Neural crest cell (in vitro differentiated cells): ENCODE measurements at places on chromosomes 2 and 18. TPM values are rescaled to one million over a fixed set of nuclear protein-coding genes. Genes with fewer than 3 reads are reported as not detected.

DNA sequence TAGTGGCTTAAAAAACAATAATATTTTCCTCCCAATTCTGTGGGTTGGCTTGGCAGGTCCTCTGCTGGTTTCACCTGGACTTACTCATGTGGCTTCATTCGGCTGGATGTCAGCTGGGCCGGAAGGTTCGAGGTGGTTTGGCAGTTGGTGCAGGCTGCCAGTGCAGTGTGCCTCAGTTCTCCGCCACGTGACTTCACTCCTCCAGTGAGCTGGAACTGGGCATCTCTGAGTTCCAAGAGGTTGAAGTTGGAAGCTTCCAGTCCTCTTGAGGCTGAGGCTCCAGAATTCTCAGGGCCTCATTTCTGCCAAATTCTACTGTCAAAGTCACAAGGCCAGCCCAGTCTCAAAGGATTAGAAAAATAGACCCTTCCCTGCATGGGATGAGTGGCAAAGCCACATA is 83.4 kb upstream of the B3GNT7 start:
- no peak overlapping the region for H3K27ac ChIP-seq
- peaks cover 11% of the 10 kb centered on the region for H3K36me3 ChIP-seq
- no peak overlapping the region for H3K4me3 ChIP-seq
- DNase-seq: no peak

The RNU2-63P gene
- 24.6 and 25.1 TPM in 2 replicates for total RNA-seq

The PSMD14 gene
- total RNA-seq: 82.0 and 82.4 TPM in 2 replicates

- H3K27ac ChIP-seq: peak overlapping the region; percentile 37
- no peak for DNase-seq
- H3K36me3 ChIP-seq: no peaks in the 10 kb centered on the region
- peak overlapping the region; percentile 91 for H3K4me3 ChIP-seq
Measured at GRCh38 chr2:216694826-216695217, 527 bp downstream of the IGFBP5 start.

The ZC3H8 gene
- 18.3 and 19.4 TPM in 2 replicates for total RNA-seq

The LRATD1 gene
- 3.0 and 3.6 TPM in 2 replicates for total RNA-seq

GRCh38 chr2:232085826-232086425 is 124.4 kb downstream of the DIS3L2 start:
- peaks cover 6% of the 10 kb centered on the region for H3K4me1 ChIP-seq
- peaks cover 13% of the 10 kb centered on the region for H3K36me3 ChIP-seq
- no peak overlapping the region for H3K27ac ChIP-seq
- H3K27me3 ChIP-seq: no peaks in the 10 kb centered on the region

The MC2R gene
- total RNA-seq: not detected in 2 replicates

- H3K4me3 ChIP-seq: peak overlapping the region; percentile 21
- H3K36me3 ChIP-seq: no peaks in the 10 kb centered on the region
- H3K27ac ChIP-seq: no peak overlapping the region
- peak; percentile 98 for DNase-seq
- no peaks in the 10 kb centered on the region for H3K27me3 ChIP-seq
Measured at GRCh38 chr2:96960153-96960961, 26.0 kb downstream of the FAM178B start.

GRCh38 chr18:55374741-55375140 is 213.3 kb downstream of the TCF4 start:
- no peaks in the 10 kb centered on the region for H3K4me1 ChIP-seq
- H3K4me3 ChIP-seq: no peak overlapping the region
- H3K27me3 ChIP-seq: no peaks in the 10 kb centered on the region
- H3K36me3 ChIP-seq: peaks cover 12% of the 10 kb centered on the region

The TEX44 gene
- total RNA-seq: not detected in 2 replicates

The POTEE gene
- total RNA-seq: 1.0 and 1.1 TPM in 2 replicates

DNA sequence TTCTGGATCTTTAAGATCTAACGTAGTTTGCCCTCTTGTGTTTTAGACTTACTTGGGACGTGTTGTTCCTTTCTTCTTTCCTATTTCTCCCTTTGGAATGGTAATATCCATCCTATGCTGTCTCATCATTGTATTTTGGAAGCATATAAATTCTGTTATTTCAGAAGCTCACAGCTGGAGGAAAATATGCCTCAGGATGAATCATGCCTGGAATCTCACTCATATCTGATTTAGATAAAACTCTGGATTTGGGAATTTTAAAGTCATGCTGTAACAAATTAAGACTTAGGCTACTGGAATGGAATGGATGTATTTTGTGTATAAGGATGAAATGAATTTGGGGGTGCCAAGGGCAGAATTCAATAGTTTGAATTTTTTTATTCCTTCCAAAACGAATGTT is 245.2 kb upstream of the GULP1 start:
- H3K4me3 ChIP-seq: no peak overlapping the region
- H3K4me1 ChIP-seq: no peaks in the 10 kb centered on the region
- H3K27me3 ChIP-seq: no peaks in the 10 kb centered on the region
- no peaks in the 10 kb centered on the region for H3K36me3 ChIP-seq
- DNase-seq: no peak

The GNAL gene
- 20.4 and 20.5 TPM in 2 replicates for total RNA-seq

- no peak overlapping the region for H3K27ac ChIP-seq
- no peak overlapping the region for H3K4me3 ChIP-seq
- H3K4me1 ChIP-seq: no peaks in the 10 kb centered on the region
- H3K36me3 ChIP-seq: no peaks in the 10 kb centered on the region
- no peak for DNase-seq
Measured at GRCh38 chr2:101644842-101645383, 52.6 kb upstream of the MAP4K4 start.

GRCh38 chr2:191258996-191259395 is 13.8 kb downstream of the MYO1B start:
- H3K36me3 ChIP-seq: peaks cover 3% of the 10 kb centered on the region
- peaks cover 43% of the 10 kb centered on the region for H3K4me1 ChIP-seq
- H3K27me3 ChIP-seq: no peaks in the 10 kb centered on the region
- no peak for DNase-seq
- no peak overlapping the region for H3K4me3 ChIP-seq

DNA sequence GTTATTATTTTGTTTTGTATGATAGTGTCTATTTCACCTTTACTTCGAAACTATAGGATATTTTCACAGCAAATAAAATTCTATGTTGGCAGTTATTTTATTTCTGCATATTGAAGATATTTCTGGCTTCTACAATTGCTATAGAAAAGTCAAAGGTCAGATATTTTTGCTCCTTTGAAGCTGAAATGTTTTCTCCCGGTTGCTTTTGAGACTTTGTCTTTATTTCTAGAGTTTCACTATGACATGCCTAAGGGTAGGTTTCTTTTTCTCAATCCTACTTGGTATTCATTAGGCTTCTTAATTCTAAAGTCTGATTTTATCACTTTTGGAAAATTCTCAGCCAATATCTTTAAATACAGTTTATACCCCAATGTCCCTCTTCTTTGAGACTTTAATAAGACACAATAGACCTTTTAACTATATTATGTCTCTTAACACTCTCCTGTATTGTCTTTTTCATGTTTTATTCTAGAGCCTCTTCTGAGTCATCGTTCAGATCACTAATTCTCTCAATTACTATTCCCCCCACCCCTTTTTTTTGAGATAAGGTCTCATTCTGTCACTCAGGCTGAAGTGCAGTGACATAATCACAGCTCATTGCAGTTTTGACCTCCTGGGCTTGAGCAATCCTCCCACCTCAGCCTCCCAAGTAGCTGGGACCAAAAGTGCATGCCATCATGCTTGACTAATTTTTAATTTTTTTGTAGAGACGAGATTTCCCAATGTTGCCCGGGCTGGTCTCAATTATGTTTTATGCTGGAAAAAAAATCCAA is 50.5 kb downstream of the USP37 start:
- H3K36me3 ChIP-seq: peaks cover 50% of the 10 kb centered on the region
- no peaks in the 10 kb centered on the region for H3K4me1 ChIP-seq
- no peaks in the 10 kb centered on the region for H3K27me3 ChIP-seq
- no peak overlapping the region for H3K4me3 ChIP-seq
- DNase-seq: no peak

DNA sequence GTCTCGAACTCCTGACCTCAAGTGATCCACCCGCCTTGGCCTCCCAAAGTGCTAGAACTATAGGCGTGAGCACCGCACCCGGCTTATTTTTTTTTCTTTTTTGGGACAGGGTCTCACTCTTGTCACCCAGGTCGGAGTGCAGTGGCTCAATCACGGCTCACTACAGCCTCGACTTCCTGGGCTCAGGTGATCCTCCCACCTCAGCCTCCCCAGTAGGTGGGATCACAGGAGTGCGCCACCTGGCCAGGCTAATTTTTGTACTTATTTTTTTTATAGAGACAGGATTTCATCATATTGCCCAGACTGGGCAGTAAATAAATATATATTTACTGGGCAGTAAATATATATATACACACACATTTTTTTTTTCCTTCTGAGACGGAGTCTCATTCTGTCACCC is 2.6 kb downstream of the ATP5F1A start:
- no peaks in the 10 kb centered on the region for H3K27me3 ChIP-seq
- no peak overlapping the region for H3K4me3 ChIP-seq
- H3K27ac ChIP-seq: no peak overlapping the region
- peaks cover 18% of the 10 kb centered on the region for H3K4me1 ChIP-seq

DNA sequence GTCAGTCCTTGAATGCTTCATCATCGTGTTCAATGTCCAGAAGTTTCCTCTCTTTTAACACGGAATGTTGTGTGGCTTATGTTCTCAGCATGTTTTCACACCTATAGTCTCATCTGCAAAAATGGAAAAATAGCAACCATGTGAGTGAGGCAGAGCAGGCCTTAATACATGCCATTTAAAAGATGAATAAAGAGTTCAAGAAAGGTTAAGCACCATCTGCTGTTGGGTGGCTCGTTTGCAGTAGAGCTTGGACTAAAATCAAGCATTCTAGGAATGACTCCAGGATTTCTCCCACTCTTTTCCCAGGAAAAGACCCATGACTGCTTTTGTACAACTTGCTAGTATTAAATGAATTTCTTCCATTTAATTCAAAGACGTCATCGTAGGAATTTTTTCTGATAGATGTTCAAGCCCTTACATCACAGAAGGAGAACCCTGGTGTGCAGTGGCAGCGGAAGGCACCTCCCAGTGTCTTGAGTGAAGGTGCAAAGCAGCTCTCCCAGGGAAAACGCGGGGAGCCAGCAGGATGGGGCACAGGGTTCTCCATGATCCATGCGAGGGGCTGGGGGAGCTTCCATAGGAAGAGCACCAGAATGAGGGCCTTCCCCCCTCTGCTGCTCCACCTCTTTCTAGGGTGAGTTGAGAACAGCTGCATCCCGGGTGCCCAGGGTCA is 9.6 kb downstream of the DCDC2C start:
- no peaks in the 10 kb centered on the region for H3K4me1 ChIP-seq
- DNase-seq: no peak
- no peak overlapping the region for H3K4me3 ChIP-seq
- no peaks in the 10 kb centered on the region for H3K36me3 ChIP-seq
- H3K27ac ChIP-seq: no peak overlapping the region

GRCh38 chr2:229282758-229283546 is 11.9 kb upstream of the PID1 start:
- H3K4me1 ChIP-seq: no peaks in the 10 kb centered on the region
- peaks cover 8% of the 10 kb centered on the region for H3K27me3 ChIP-seq
- no peak overlapping the region for H3K4me3 ChIP-seq
- no peak for DNase-seq
- H3K27ac ChIP-seq: no peak overlapping the region

DNA sequence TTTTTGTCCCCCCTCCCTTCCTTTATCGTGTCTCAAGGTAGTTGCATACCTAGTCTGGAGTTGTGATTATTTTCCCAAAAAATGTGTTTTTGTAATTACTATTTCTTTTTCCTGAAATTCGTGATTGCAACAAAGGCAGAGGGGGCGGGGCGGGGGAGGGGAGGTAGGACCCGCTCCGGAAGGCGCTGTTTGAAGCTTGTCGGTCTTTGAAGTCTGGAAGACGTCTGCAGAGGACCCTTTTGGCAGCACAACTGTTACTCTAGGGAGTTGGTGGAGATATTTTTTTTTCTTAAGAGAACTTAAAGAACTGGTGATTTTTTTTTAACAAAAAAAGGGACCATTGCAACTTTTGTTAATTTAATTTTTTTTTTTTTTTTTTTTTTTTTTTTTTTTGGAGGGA is 2.1 kb downstream of the SOX11 start:
- H3K36me3 ChIP-seq: peaks cover 38% of the 10 kb centered on the region
- H3K27me3 ChIP-seq: peaks cover 28% of the 10 kb centered on the region
- H3K27ac ChIP-seq: peak overlapping the region; percentile 95
- H3K4me3 ChIP-seq: peak overlapping the region; percentile 98

GRCh38 chr2:239881031-239881471 is 144.1 kb downstream of the NDUFA10 start:
- H3K27ac ChIP-seq: no peak overlapping the region
- no peak overlapping the region for H3K4me3 ChIP-seq
- H3K27me3 ChIP-seq: no peaks in the 10 kb centered on the region

DNA sequence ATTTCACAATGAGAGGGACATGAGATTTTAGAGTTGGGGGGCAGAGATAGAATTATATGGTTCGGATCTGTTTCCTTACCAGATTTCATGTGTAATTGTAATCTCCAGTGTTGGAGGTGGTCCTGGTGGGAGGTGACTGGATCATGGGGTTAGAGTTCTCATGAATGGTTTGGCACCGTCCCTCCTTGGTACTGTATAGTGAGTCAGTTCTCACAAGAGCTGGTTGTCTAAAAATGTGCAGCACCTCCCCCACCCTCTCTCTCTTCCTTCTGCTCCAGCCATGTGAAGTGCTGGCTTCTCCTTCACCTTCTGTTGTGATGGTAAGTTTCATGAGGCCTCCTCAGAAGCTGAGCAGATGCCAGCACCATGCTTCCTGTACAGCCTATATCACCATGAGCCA is 138.1 kb downstream of the SCG2 start:
- H3K27me3 ChIP-seq: no peaks in the 10 kb centered on the region
- no peak for DNase-seq
- peaks cover 12% of the 10 kb centered on the region for H3K36me3 ChIP-seq
- H3K27ac ChIP-seq: no peak overlapping the region
- no peak overlapping the region for H3K4me3 ChIP-seq

DNA sequence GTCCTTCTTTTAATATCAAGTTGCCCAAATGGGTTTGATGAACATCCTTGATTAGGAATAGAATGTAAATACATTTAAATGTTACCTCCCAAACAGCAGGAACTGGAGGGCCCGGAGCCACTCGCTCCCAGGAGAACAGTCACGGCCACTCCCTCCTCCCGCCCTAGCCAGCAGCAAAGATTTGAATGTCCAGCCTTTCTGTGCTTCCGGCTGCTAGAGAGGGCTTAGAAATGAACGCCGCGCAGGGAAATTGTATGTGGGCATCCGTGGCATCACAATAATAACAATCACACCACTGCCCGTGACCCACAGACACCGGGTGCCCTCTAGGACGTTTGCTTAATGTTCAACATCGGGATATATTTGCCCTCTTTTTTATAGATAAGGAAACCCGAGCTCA is 164.9 kb upstream of the SALL3 start:
- peaks cover 19% of the 10 kb centered on the region for H3K27me3 ChIP-seq
- peaks cover 25% of the 10 kb centered on the region for H3K4me1 ChIP-seq
- H3K4me3 ChIP-seq: peak overlapping the region; percentile 71

The DSG1 gene
- not detected in 2 replicates for total RNA-seq

- no peak overlapping the region for H3K4me3 ChIP-seq
- H3K27ac ChIP-seq: no peak overlapping the region
- peaks cover 4% of the 10 kb centered on the region for H3K4me1 ChIP-seq
- peaks cover 2% of the 10 kb centered on the region for H3K27me3 ChIP-seq
- no peak for DNase-seq
- H3K36me3 ChIP-seq: no peaks in the 10 kb centered on the region
Measured at GRCh38 chr2:71776227-71776626, 322.9 kb downstream of the DYSF start.

The NMUR1 gene
- not detected in 2 replicates for total RNA-seq

DNA sequence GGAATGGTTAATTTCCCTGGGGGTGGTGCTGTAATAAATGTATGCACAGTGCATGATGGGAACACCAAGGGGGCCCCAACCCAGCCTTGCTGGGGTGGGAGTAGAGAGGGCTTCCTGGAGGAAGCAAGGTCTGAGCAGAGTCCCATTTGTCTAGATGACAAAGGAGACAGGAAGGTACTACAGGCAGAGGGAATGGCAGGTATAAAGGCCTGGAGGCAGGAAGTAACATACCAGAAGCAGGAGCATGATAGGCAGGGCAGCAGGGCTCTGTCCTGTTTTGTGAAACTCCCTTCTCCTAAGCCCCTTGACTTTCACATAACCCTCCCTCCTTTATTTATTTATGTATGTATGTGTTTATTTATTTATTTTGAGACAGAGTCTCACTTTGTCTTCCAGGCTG is 3.9 kb downstream of the GMPPA start:
- H3K4me1 ChIP-seq: peaks cover 32% of the 10 kb centered on the region
- no peaks in the 10 kb centered on the region for H3K36me3 ChIP-seq
- no peak overlapping the region for H3K27ac ChIP-seq
